ENCODE measurements at places on chromosomes 5 and 9.

DNA sequence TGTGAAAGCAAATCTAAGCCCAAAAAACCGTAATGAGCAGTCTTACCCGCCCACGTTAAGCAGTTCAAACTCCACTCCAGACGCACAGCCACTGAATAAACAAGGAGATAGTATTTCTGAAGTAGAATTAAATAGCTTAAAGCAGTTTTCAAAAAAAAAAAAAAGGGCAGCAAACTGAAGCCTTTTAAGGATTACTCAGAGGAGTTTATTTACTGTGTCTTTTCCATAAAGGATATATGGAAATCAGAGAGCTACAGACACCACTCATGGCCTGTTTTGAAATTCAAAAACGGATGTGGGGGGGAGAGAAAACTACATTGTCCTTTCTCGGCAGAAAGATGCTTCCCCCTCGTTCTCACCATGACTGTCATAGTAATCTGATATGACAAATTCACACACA is 83.7 kb upstream of the IRX1 start:
- DNase-seq, result no peak

DNA sequence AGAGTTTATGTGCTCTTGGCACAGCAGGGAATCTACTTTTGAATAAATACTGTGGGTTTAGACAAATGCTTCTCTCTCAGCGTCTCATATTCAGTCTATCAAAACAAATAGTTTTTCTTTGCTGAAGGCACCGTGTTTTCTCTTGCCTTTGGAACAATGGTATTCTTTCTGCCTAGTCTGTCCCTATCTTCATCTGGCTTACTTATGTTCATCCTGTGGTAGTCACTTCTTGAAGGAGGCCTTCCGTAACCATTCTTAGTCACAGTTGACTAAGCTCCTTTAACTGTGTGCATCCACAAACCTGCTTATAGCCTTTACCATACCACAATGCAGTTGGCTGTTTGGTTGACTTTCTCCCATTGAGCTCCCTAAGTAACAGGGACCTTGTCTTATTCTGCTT is 45.9 kb downstream of the LARP1 start:
- DNase-seq, result no peak

DNA sequence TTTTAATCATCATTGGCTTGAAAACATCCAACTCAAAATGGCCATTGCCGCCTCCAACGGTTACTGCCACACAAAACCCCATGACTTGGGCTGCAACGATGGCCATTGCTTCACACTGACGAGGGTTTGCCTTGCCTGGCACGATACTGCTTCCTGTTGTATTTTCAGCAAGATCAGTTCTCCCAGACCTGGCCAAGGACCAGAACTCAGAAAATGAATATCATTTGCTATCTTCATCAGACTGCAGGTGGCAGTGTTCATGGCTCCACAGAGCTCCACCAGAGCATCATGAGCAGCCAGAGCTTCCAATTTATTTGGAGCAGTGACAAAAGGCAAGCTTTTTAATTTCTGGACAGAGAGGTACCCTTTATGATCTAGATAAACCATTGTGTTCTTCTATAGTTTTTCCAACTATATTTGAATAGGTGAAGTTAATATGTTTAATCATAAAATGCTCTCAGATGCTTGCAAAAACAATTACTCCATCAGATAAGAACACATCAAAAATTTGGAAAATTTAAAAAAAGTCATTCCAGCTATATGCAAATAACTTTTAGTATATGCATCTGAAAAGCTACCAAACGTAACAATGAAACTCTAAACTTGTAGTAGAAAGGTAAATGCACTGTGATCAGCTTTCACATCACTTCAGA is 10.4 kb downstream of the AMACR start:
- peak; percentile 51 for DNase-seq

- DNase-seq, result no peak
Measured at GRCh38 chr5:154728939-154729588, 26.1 kb upstream of the LARP1 start.

DNA sequence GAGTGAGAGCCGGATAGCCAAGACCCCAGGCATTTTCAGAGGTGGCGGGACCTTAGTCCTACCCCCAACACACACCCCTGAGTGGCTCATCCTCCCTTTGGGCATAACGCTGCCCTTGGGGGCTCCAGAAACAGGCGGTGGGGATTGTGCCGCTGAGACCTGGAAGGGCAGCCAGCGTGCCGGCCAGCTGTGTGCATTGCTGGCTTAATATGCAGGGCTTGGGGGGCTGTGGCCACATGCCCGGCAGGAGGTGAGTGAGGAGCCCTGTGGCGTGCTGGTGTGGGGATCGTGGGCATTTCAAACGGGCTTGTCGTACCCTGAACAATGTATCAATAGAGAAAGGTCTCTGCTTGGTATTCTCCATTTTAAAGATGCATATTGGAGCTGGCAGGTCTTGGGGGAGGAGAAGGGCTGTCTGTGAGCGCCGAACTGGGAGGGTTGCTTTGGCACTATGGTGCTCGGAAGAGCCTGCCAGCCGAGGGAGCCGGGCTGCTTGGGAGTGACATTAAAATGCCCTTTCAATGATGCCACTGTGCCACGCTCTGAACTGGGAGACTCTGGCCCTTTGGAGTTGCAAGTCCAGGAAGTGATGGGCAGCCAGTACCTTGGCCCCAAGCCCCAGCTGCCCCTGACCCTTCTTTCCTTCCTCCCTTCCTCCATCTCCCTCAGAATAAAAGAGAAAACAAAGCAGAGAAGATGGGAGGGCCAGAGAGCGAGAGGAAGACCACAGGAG is 11.2 kb upstream of the OLFM1 start:
- no peak for DNase-seq

GRCh38 chr9:136031741-136032730 is 63.1 kb downstream of the NACC2 start:
- no peak for DNase-seq

- no peak for DNase-seq
Measured at GRCh38 chr9:131140112-131140511, 14.7 kb downstream of the NUP214 start.

DNA sequence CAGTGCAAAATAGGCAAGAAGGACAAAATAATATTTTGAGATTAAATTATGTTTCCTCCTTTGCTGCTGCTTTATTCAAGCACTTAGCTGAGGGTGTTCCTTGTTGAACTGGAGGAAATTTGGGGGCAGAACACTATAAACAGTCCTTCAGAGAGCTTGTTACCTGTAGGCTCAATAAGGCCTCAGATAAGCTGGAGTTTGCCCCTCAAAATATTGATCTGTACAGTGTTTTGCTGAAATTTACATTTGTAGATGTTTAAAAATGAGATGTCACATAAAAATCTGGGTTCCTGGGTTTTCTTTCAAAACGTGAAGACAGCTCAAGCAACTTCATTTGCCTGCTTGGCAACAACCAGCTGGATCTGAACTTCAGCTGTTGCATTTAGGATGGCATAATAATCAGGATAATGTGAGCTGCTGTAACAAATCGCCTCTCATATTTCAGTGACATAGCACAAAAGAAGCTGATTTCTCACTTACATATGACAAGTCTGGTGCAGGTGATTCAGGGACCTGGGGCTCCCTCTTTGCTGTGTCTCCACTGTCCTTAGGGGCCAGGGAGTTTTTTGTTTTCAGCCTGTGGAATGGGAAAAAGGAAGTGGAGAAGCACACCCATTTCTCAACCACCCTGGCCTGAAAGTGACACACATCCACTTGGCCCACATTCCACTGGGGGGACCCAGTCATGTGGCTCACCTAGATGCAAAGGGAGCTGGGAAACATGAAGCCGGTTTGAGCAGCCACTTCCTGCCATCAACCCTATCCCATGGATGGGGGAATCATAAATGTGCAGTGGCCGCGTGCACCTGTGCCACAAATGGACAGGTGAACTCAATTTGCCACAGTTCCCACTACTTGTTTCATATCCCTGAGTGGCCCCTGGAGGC is 2.4 kb upstream of the PSAT1 start:
- DNase-seq, result no peak

GRCh38 chr5:135456238-135457099 is 4.3 kb upstream of the TIFAB start:
- no peak for DNase-seq

DNA sequence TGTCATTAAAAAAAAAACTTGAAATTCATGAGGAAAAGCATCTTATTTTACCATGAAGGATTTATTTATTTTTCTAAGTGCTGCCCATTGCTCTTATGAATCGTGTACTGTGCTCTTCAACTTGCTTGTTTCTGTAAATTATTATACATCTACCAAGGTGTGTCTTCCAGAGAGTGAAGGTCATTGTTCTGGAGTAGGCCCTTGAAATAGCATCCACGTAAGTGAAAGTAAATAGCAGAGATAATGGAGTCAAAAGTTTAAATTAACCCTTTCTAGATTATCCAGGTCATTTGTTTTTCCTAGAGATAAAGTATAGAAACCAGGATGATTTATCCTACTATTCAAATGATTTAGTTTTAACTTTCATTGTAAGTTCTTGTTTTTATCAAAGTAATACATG is 473.1 kb downstream of the DIRAS2 start:
- no peak for DNase-seq

GRCh38 chr5:14432931-14433589 is 148.5 kb upstream of the OTULINL start:
- no peak for DNase-seq

GRCh38 chr5:109859537-109859936 is 169.8 kb downstream of the MAN2A1 start:
- DNase-seq, result no peak

- no peak for DNase-seq
Measured at GRCh38 chr5:8676695-8677094, 807.7 kb downstream of the MTRR start.
